ENCODE measurements at places on chromosomes 5 and 9.

GRCh38 chr9:15361737-15362136 is 54.7 kb upstream of the TTC39B start:
- no peak for DNase-seq

DNA sequence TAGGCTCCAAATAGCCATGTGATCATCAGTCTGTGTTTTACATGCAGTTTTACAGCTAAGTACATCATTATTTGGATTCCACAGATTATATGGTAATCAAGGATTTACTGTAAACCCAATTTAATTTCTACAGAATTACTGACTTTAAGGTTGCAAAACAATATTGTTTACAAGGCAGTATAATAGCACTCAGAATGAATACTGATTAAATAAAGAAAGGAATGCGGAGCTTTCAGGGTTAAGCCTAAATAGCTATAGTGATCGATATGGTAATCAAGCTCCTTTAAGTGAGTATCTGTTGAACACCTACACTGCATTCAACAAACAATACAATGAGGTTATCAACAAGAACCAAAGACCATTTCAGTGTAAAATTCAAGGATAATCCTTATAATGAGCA is 64.3 kb downstream of the DMAC1 start:
- DNase-seq = no peak

DNA sequence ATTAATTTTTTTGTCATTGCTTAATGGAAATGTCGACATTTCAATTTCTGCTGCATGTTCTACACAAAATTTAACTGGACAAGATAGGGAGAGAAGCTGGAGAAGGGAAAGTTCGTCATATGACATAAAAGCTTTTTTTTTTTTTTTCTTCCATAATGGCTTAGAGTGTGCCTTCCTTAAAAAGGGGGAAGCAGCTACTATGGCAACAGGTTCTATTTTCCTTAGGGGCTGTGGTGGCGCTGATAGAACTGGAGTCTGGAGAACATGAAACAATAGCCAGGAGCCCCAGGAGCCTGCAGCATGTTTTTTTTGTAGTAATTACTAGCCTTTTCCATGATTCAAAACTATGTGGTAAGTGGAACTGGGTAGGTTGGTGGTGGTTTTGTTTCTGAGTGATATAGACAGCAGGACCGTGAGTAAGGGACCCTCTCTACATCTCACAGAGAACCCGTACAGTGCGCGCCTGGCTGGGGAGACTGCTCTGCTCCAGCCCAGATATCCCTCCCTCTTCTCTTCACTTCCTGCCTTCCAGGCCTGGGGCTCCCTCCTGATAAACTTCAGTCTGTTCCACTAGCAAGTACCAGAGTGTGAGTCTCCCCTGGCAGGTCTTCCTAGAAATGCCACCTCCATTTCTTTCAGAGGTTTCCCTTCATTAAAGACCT is 301.6 kb downstream of the NR3C1 start:
- DNase-seq = no peak

DNA sequence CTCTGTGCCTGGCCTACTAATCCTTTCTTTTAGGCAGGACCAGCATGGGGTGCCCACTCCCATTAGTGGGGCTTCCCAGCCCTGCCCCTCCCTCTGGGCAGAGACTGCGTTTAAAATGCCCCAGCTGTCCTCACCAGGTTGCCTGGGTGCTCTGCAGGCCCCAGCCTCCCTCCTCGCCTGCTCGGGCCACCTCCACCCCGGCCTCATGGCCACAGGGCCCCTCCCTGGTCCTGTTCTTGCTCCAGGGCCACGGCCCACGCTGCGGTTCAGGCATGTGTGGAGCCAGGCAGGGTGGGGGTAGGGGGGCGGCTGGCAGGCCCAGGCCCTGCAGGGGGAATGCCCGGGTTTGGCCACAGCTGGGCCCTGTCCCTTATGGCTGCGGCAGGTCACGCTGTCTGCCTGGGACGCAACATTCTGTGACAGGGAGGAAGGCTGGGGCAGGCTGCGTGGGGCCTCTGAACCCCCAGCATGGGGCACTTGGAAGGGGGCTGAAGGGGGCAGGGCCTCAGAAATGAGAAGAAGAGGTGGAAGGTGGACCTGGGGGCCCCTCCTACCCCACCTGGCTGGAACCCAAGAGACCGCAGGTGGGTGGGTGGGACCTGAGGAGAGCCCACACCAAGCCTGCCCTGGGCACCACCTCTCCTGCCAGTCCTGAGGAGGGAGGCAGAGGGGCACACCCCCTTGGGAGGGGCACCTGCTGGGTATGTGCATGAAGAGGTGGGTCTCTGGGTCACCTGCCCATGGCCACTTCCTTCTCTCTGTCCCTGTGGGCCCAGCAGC is at the start of gene LCN12:
TSS of gene LCN12 (plus strand) at position 733 of the 780 bp plus-strand sequence. CDS start 55 bp downstream, outside the sequence.
- no peak for DNase-seq

DNA sequence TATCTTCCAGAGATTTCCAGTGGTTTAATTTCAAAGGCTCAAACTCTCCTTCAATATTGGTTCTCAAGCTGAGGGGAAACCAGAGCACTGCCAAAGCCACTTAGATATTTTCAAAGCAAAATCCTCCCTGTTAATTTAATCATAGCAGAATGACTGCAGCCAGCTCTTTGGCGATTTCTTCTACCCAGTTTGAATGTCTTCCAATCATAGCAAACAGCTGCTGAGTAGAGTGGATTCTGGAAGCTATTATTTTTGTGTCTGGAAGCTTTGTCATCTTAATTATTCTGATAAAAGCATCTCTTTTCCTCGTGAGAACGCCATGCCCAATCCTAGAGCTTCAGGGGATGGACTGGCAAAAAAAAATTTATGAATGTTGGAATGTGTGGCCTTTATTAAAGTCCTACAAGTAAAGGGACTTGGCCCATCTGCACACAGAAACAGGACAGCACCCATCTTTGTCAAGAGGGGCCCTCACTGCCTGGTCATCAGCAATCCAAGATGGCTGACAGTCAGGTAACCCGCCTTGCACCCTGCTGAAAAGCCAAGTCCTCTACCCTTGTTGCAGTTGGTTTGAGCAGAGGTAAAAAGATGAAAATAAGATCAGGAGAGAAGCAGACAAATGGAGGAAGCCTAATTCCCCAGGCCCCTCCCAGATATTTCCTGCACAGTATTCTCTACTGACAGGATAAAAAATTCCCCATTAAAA is 125.1 kb downstream of the SUSD1 start:
- no peak for DNase-seq

DNA sequence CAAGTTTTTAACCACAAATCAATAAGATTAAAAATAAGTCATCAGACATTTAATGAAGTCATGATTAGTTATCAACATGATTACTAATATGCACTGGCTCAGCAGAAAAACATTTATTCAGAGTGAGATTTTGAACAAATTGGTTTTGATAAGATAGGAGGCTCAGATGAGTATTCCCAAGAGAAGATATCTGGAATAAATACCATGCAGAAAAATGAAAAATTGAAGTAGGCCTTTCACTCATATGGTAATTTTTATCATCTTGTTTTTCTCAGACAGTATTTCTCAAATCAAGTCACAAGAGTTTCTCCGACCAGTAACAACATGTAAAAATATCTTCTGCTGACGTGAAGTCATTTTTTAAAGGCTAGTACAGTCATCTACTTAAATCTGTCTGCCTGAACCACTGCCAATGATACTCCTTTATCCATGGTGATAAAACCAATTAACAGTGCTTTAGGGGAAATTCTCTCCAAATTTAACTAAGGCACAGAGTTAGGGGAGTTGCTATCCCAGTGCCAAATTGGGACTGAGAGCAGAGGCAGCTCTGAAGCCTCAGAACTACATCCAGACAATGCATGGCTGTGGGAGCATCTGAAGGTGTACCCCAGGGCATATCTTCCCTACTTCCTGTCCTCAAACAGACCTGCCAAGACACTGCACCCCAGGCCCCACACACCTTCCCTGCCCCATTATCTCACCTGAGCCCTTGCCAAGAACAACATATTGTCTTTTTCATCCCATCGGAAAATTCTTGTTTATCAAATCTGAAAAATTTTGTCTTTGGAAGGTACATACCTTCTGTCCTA is 105.5 kb upstream of the TSLP start:
- no peak for DNase-seq

DNA sequence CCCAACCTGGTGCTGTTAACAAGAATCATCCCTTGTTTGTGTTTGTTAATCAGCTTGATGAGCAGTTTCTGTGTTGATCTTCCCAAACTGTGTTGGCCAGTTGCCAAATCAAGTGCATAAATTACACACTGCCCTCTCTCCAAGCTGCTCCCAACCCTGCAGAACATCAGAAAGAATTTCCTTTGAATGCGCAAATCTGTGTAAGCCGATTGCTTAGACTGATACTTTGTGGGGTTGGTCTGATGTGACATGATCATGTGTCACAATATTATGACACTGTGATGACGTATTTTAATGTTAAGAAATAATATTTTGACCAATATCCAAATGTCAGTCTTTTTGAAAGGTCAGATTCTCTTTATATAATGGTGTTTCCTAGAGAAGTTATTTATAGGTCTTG is 766.4 kb upstream of the WWC1 start:
- DNase-seq = no peak

DNA sequence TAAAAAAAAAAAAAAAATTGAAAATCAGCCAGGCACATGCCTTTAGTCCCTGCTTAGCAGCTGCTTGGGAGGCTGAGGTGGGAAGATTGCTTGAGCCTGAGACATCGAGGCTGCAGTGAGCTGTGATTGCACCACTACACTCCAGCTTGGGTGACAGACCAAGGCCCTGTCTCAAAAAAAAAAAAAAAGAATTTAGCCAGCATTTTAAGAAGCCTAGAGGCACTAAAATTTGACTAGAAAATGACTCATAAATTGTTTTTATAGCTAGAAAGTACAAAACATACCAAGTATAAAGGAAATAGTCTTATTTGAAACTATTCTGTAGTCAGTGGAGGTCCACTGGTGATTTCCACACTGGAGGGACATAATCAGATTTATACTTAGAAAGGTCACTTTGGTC is 17.5 kb downstream of the LRRC70 start:
- no peak for DNase-seq

- DNase-seq = no peak
Observed at GRCh38 chr5:79505138-79505537, 8.8 kb downstream of the HOMER1 start.

DNA sequence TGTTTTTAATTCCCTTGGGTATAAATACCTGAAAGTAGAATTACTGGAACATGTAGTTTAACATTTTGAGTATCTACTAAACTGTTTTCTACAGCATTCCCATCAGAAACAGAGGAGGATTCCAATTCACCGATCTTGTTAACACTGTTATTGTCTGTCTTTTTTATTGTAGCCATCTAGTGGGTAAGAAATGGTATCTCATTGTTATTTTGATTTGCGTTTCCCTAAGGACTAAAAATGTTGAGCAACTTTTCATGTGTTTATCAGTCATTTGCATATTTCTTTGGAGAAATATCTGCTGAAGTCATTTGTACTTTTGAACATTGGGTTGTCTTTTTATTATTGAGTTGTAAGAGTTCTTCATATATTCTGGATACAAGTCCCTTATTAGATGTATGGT is 135.2 kb upstream of the NFIL3 start:
- DNase-seq = no peak

DNA sequence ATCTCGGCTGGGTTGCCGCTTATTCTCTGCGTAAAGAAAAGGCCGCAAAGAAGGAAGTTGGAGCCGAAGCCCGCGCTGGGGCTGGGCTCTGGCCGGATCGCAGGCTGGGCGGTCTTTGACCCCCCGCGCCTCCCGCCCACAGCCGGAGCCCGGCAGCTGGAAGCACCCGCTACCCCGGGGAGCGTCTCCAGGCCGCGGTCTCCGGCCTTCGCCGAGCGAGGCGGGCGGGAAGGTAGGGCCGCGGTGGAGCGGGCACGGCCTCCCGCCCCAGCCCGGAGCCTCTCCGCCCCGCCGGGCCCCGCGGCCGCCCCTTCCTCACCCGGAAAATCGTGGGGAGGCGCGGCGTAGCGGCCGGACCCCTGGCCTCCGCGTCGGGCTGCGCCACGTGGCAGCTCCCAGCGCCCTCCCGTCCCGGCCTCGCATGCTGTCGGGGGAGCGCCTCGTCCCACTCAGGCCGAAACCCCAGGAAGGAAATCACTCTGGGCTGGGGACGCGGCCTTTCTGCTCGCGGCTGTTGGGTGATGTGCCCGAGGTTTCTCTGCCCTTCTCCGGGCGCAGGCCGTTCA is 12.0 kb downstream of the FOXD1 start:
- no peak for DNase-seq

DNA sequence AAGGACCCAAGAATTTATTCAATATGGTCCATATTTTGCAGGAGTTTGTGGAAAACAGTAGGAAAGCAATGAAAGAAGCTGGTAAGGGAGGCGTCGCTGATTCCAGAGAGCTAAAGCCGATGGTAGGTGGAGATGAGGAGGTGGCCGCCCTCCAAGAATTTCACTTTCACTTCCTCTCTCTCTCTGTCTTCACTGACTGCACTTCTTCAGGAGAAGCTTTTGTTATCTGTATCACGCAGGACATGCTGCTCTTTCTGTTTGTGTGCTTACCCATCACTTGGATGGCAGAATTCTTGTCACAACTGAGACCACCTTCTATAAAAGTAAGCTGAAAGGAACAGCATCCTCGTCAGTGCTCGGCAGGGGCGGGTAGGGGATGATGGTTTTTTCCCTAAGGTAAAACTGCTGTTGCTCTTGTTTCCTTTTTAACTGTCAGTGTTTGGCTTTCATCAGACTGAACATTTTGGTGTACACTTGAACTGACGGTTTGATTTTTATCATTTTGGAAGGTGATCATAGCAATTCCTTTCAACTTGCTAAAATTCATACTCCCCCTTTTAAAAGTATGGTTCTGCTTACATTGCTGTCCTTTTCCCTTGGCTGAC is 62.4 kb upstream of the FSD1L start:
- peak; percentile 5 for DNase-seq

GRCh38 chr5:119011186-119011585 is 22.8 kb upstream of the DTWD2 start:
- no peak for DNase-seq
